Renal cortical epithelial cell (primary cell): ENCODE measurements at places on chromosomes 6 and 20.
A peak's percentile ranks its signal among the peaks of the same experiment; 100 is the strongest.

DNA sequence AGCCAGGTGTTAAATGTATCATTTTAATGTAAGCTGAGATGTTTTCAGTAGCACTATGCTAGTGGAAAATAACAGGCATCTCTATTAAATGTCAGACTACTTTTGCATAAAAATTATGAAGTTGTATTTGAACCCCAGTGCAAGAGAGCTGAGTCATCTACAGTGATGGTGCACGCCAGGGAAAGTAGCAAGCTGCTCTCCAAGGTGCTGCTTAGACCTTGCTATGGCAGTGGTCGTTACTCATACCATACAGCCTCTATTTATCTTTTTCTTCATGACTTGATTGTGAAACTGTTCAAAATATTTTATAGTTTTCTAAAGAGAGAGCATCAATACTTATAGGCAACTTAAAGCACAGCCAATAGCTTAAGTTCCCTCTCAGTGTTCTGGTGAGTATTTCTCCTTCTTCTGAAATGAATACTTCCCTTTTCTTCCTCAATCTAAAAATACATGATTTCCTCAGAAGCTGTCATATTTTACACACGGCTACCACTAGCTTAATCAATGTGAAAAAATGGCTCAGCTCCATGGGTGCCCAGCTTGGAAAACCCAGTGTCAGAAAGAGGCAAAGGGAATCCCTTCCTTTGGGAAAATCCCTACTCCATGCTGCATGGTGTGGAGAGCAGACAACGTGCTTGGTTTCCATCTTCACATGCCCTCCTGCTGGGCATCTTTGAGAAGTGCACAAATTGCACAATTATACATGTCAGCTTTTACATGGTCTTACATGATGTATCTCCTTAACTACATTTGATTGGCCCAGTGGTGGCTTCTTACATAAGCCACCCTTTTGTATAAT is 105.6 kb downstream of the ELOVL4 start:
- no peak for DNase-seq

DNA sequence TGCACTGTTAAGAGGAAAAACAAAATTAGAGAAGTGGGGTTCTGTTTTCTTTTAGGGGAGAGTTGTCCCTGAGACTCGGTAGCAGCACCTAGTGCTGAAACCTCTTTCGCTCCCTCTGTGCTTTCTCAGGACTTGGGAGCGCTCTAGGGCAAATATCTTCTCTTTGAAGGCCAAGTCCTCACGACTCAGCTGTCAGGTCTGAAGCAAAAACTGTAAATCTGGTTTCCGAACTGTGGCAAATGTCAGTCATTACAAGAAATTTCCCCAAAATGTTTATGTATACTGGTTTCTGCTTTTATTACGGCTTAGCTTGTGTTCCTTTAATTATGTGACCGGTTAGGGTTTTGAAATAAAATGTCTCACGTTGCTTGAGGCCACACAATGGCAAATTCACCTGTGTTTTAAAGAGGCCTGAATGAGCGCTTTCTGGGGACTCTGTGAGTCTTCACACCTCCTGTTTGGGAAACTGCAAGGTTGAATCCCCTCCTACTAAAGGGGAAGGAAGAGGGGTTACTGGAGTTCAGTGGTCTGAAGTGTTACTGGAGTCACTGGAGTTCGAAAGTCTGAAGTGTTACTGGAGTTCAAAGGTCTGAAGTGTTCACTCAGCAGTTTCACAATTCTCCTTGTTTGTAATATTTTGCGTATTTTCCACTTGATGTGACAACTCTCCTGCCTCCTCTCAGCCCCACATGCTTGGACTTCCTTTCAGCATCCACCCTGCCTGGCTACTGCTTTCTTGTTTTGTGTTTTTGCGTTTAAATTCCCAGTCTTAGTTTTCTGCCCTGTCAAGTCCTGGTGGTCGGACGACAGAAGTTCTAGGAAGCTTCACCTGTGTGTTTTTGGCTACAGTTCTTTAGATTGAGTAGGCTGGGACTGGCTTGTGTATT is 1.6 kb downstream of the SMPDL3A start:
- DNase-seq: peak; percentile 72

- no peak for DNase-seq
Measured at GRCh38 chr6:128303870-128304269, 216.5 kb downstream of the PTPRK start.

- DNase-seq: no peak
Measured at GRCh38 chr6:47479140-47479508, 1.5 kb downstream of the CD2AP start.

- peak; percentile 54 for DNase-seq
Measured at GRCh38 chr6:100726666-100727065, 154.5 kb downstream of the ASCC3 start.
